ENCODE measurements at places on chromosomes 3 and 15.
A peak's percentile ranks its signal among the peaks of the same experiment; 100 is the strongest.

GRCh38 chr3:150798122-150798618 lies 35.2 kb upstream of the SIAH2 start:
- no peak for DNase-seq

DNA sequence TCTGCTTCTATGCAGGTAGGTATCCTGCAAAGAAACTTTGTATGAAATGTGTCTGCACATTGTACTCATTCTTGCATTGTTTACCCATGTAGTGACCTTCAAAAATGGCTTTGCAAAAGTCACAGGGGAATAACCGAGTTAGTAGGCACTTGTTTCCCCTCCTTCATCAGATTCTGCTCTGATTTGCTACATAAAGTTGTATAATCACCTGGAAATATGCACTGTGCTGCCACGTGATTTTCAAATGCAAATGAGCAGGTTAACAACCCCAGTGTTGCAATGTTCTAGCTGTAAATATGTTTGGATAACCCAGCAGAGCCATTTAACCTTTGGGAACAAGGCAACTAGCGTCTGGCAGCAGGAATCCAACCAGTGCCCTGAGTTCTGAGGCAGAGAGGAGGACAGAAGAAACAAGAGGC lies at the start of gene KNG1:
Gene KNG1, plus strand, starts transcription at position 321 of the 419 bp plus-strand sequence. CDS start 184 bp downstream, outside the sequence.
- no peak for DNase-seq

GRCh38 chr3:45915518-45916231 lies 27.6 kb upstream of the CXCR6 start:
- peak; percentile 83 for DNase-seq

DNA sequence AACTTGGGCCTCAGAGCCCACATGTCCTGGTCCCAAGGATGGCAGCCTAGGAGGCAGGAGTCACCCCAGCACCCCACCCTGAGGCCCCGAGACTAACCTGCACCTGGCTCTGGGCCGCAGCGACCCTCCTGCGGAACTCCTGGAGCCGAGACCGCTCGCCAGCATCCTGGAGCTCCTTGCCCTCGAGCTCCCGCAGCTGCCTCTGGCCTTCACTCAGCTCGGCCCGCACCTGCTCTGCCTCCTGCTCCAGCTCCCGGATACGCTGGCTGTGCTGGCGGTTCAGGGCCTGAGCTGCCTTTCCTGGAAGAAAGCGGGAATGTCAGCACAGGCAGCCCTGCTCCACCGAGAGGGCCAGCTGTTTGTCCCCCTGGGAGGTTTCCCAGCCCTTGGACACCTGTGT lies 13.2 kb downstream of the KIF7 start:
- DNase-seq, result no peak

DNA sequence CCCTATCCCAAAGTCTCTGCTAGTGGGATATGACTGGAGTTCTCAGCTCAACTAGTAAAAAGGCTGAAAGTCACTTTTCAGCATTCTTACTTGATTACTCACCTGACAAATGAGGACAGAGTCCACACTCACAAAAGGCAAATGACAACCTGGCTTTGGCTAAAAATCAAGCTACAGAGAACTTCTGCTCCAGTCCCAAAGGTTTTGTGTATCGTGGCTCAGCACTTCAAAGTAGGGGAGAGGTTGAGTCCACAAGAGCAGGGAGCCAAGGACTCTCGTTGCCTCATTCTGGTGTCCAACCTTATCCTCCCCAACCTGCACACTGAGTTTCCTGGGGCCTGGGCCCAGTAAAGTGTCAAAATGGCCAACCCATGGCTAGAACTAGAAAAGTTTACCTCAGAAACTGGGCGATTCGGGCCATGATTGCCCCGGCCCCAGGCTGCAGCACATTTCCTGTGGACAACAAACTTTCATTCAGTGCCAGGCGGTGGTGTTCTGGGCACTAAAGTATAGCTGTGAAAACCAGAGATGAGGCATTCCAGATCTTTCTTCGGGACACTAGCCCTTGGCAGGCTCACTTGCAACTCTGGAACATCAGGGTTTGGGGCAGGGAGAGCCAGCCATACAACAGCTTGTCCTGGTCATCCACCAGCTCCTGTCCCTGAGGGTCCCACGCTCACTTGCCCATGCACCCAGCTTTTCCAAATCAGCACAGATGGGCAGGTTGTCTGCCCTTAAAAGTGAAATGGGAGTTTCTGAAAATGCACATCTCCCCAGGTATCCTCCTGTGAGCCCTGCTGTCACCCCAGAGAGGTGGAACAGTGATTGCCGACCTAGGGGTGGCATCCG lies 3.1 kb downstream of the ACAA1 start:
- DNase-seq, result peak; percentile 22

DNA sequence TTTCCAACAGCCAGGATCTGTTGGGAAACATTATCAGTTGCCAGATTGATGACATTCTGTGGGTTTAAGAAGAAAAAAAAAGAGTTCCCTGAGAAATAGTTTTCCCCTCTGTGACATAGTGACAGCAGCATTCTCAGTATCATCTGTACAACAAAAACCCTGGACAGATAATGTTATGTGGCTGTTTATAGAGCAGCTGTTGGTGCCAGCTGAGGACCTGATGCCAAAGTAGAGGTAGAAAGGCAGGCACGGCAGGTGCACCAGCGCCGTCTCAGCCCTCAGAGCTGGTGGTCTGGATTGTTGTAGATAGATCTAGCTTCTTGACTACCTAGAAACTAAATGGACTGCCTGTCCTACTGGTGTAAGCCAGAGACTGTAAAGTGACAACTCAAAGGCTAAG lies 56.2 kb upstream of the FILIP1L start:
- DNase-seq, result no peak

DNA sequence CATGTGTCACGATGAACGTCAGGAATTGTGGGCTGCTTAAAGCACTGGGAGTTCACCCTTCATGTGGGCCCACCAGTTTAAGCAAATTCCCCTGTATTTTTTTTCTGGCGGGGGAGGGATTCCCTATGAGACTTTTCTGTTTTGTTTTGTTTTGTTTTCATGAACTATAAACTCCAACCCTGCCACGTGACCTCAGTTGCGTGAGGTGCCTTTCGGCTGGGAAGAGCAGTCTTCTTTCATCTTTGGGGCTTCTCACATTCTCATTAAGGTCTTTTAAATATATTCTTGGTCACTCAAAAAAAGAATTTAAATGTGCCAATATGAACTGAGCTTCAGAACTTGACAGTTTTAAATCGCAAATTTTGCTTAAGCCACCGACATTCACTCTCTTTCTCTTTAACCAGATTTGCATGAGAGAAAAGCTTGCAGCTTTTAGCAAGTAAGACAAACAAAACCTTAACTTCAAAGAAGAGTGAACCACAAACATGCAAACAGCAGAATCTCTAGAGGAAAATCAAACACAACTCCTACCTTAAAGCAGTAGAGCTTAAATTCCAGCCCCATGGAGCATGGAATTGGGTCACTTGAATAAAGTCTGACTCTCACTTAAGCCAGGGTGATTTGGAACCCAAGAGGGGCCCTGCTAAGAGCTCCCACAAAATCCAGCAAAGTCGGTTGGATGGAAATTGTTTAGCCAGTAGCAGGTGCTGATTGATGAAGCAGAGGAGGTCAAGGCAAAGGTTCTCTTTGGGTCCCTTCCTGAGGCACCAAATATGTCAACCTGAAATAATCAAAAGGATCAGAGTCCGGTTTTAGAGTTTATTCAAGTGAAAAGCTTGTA lies 699.8 kb upstream of the GBE1 start:
- no peak for DNase-seq

DNA sequence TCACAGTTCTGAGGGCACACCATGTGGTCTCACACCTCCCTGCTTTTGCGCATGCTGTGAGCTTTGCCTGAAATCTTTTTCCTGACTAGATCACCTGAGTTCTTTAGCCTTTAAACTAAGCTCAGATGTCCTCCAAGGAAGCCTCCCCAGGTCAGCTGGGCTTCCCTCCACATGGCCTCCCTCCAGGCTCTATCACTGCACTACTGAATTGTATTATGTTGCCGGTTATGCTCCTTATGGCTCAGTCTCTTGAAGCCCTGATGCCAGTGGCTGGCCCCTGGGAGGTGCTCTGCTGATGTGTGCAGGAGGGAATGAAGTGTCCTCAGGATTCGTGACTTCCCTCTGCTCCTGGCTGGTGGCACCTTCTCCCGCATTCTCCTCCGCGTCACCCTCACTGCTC lies 93.3 kb upstream of the BLM start:
- DNase-seq, result no peak

DNA sequence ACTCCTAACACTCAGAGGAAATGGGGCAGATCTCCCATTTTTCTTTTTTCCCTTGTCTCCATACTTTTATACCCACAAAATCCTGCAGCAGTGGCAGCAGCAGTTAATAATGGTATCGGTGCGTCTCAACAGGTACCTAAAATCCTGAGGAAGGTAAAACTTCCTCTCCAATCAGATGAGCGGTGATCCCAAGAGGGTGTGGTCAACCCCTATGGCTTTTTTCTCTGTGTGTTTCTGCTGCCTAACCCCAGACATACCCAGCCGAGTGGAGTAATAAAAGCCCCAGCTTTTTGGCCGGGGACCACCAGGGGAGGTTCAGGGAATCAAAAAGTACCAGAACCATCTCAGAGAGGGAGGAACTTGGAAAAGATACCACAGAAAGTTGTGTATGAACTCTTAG lies 9.1 kb downstream of the GK5 start:
- no peak for DNase-seq

DNA sequence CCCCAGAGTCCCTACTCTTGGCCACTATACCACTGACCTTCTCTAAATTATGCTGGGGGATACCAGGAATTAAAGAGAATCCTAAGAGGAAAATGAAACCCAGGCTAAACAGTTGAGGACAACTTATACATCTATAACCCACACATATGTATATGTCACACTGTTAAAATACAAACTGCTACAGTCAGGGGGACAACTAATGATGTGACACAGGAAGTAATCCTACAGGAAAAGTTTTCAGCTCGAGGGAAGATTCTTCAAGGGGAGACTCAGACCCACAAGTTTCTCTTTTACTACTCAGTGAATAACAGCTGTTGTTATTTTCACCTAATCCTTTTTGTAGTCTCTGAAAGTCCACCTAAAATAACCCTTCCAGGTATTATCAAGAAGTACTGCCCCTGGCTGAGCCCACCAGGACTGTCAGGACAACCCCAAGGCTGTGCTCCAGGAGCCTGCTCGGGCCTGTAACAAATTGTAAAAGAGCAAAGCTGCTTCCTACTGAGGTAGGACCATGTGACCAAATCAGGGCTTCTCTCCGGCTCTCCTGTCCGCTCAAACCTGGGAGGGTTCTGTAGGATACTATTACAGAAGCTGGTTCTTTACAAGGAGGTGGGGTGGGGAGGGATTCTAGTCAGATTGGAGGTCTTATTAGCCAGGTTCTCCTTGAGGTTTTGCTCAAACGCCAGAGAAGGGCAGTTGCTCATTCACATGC lies 91.6 kb downstream of the SRGAP3 start:
- no peak for DNase-seq

DNA sequence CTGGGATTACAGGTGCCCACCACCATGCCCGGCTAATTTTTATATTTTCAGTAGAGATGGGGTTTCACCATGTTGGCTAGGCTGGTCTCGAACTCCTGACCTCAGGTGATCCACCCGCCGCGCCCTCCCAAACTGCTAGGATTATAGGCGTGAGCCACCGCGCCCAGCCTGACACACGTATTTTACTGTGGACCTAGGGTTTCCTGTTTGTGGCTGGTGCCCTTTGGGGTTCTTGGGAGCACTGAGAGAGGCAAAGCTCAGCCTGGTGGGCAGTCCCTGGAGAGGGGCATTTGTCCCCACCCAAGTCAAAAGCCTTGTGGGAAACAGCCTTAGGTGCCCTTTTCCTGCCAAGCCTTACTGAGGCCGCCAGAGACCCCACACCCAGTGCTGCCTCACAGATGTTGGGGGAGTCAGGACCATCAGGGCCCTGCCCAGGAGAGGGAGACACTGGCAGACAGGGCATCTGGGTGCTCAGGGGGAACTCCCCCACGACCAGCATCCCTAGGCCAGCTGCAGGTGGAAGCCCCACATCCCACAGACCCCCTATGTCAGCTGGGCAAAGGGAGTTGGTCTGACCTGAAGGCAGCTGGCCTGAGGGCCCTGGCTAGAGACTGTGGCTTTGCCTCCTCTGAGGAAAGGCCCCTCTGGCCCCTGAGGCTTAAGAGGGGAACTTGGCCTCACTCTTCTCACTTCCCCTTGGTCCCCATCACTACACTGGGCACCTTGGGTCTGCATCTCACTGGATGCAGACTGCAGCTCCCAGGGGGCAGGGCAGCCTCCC lies 35.1 kb downstream of the DNAH1 start:
- DNase-seq, result no peak

- no peak for DNase-seq
Measured at GRCh38 chr3:111335512-111336303, 206.3 kb upstream of the CD96 start.

DNA sequence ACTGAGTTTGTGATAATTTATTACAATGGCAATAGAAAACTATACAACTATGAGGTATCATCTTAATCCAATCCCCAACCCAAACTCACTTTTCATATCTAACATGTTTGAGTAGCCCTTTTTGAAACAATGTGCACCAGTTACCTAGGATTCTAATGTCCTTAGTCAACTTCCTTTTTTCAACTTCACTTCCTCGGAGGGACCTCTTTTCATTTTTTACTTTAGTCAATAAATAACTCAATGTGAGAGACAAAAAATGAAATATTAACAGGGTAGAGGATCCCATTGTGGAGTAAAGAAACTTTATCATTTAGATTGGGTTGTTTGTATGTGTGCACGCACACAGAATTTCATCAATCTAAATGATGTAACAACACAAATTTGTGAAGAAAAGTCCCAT lies 193.6 kb upstream of the LRRC3B start:
- no peak for DNase-seq

DNA sequence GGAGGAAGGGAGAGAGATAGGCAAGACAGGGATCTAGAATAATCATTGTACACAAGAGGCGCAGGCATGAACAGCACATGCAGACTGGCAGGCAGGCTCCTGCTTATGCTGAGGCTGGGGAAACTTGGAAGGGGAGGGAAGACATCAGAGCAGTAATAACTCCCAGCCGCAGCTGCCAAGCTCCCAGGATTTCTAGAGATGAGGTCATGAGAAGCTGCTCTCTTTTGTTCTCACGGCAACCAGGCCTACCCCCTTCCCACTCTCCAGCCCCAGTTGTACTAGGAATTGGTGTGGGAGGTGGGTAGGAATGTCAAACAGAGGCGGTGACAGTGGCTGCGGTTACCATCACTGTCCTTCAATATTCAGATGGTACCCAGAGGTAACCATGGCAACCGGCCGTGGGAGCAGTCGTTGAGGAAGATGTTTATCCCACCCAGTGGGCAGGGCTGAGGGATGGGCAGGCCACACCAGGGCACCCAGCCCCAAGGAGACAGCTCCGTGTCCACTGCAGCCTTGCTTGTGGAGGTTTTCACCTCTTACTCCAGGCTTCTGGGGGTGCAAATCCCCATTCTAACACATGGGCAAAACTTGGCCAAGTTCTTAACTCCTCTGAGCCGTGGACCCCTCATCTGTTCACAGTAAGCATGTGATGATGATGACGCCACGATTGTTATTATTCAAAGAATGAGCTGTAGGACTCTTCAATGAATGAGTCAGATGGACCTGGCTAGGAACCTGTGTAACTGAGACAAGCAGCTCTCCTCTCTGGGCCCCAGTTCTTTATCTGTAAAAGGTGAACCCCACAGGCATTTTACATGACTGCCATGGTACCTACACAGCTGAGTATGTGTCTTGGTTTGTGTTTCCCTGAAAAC lies 360.8 kb upstream of the PROK2 start:
- DNase-seq, result peak; percentile 37

GRCh38 chr3:83393276-83393675 lies 1565.5 kb upstream of the CADM2 start:
- DNase-seq, result no peak

Data from ELR (cell line).